ENCODE measurements at places on chromosomes 3 and 15.
A peak's percentile ranks its signal among the peaks of the same experiment; 100 is the strongest.

DNA sequence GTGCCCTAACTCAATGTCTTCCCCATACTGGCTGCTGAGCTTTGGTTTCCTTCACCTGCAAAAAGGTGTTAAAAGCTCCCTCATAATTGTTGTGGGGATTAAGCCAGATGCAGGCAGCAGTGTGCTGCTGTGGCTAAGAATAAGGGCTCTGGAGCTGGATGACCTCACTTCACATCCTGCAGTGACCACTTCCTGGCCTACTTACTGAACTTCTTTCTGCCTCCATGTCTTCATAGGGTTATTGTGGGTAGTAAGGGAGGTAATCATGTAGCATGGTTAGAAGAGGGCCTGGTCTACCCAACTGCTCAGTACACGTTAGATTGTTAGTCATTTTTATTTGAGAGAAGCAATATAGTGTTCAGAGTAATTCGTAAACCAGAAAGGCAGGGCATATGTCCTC, 18.4 kb downstream of the GYG1 start:
- no peak for DNase-seq

DNA sequence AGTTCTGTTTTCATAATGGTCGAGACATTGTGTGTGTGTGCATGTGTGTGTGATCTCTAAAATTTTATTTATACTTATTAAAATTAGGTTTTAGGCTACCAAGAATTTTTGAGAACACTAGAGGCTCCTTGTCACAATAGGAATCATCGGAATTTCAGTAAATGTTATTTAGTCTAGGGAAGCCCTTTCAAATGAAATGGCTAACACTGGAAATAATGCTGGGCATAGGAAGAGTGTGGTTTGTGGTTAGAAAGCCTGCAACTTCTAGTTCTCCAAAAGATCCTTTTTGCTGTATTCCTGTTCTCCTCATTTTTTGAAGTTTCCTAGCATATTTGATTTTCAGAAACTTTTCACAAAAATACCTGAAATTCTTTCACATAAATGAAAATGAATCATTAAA, 92.5 kb upstream of the MBNL1 start:
- no peak for DNase-seq

DNA sequence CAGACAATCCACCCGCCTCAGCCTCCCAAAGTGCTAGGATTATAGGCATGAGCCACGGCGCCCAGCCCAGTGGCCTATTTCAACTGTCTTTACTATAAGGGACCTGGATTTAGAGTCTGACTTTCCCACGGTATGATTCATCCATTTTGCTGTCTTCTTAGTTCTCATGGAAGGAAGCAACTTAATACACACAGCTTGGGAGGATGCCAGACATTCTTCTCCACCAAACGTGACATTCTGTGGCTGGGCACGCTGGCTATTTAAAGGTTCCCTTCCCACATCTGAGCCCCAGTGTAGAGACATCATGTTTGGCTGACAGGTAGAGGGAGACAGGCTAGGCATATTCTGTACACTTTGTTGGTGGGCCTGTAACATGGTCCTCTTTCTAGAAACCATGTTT, 26.2 kb downstream of the FAM43A start:
- DNase-seq = no peak

DNA sequence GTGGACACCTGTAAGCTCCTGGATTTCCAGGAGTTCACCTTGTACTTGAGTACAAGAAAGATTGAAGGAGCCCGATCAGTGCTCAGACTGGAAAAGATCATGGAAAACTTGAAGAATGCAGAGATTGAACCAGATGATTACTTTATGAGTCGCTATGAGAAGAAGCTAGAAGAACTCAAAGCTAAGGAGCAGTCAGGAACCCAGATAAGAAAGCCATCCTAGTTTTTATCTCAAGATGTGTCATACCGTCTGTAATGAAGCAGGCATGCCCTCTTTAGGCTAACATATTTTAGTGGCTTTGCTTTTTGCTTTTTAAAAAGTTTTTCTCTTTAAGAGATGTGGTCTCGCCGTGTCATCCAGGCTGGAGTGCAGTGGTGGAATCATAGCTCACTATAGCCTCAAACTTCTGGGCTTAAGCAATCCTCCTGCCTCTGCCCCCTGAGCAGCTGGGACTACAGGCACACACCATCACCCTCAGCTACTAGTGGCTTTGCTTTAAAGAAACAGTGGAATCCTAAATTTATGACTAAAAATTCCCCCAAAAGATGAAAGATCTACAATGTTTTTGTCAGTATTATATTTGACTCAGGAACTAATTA, 28.1 kb downstream of the EXOG start:
- DNase-seq = no peak

- DNase-seq = no peak
These were observed 96.3 kb downstream of the PTPRG start for GRCh38 chr3:61657689-61658088.

DNA sequence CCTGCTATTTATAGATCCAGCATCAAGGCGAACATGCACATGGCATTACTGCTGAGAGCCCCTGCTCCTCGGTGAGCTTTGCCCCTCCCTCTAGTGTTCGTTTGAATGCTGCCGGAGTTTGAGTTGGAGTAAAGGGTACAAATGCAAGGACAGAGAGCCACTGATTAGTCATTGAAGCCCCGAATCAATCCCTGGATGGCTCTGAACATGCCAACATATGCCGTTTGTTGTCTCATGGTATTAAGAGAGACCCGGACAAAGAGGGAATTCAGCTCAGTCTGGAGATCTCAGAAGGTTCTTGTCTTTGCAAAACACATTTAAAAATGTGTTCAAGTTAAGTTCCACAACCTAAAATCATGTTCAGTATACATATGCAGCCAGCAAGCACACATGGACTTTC, 789.2 kb upstream of the NR2F2 start:
- DNase-seq = no peak

- no peak for DNase-seq
These were observed 1.2 kb downstream of the ZNF35 start for GRCh38 chr3:44649709-44650108.

GRCh38 chr3:4778119-4778518, 201.1 kb upstream of the BHLHE40 start:
- DNase-seq = no peak

GRCh38 chr3:51875501-51875900, at the start of gene IQCF5:
Gene IQCF5, minus strand, starts transcription at chr3:51875601. Its CDS starts 70 bp downstream, at chr3:51875531.
- DNase-seq = no peak

DNA sequence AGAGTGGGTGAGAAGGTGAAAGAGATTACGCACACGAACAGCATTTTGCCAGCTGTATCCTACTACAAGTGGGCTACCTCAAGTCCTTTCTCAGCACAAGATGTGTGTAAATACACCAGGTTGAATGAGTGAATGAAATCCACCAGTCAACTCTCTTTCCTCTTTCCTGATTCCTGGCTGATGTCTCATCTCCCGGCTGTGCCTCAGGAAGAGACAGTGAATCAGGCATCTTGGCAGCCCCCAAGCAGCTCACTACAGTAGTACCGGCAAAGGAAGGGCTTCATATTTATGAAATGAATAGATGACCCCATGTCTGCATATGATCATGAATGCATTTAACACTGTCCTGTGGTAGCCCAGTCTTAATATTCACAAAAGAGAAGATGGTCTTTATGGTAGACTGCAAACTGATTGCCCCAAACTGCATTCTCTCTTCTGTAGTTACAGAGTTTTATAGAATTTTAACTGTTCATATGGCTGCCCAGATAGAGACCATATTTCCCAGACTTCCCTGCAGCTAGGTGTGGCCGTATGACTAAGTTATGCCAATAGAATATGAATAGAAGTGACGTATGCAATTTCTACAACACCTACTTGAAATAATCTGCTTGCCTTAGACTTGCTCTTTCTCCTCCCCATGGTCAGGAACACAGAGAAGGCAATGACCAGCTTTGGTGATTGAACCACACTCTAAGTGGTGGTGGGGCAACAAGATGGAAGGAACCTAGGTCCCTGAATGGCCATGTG, 22.7 kb downstream of the MGLL start:
- no peak for DNase-seq

DNA sequence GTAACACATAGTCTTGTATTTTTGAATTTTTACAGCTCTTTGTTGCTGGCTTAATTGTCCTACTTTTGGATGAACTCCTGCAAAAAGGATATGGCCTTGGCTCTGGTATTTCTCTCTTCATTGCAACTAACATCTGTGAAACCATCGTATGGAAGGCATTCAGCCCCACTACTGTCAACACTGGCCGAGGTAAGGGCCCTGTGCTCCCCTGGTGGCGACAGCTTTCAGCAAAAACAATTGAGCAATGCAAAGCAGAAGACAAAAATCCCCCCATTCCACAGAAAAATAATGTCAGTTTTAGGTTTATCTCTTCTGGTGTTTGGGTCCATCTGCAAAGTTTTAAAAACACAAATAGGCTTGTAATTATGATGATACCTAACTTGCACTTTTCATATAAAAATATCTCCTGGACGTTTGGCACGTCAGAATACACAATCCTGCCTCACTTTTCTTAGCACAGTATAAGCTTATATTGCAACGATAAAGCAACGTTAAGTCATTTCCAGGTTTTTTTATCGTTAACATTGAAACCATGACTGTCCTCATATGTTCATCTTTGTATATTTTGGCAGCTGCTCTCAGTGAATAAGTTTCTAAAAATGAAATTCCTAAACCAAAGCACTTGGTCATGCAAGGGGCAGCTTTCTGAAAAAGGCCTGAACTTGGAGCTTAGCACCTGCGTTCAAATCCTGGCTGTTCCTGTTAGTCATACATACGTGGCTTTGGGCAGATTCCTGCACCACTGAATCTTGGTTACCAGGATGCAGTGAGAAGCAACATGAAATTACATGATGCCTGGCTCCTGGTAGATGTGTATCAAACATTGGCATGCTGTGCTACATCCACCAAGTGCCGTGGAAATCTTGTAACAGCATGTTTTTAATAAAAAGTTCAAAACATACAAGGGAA, 8.5 kb downstream of the SEC61A1 start:
- DNase-seq = no peak

DNA sequence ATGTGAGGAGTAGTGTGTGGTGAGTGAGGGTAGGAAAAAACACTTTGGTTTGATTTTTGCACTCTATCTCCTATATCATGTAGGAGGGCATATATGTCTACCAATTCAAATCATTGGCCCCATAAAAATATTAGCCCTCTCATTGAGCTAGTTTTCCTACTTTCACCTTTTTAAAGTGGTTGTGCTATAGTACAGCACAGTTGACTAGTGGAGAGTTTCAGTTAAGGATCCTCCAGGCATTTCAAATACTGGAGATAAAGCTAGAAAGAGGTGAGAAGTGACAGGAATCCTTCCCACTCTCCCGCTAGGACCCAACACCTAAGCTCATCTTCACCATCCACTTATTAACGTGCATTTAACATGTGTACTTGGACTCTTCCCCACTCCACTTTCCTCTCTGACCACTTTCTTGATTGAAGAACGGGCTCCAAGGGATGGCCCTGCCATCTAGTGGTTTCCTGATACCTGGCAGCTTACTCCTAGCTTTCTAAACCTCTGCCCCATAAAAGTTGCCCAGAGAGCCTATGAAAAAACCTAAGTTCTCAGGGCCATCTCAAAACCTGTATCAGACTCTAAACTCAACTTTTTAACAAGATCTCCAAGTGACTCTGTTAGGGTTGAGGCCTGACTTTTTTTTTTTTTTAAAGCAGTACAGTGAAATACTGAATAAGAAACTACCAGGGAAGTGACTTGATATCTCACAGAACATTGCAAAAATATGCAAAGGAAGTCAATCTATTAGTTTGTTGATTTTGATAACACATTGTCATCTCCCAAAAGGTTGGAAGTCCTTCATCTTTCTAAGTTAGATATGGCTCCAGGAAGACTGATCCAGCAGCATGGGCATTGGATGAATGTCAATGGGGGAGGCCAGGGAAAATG, 17.9 kb downstream of the IL12A start:
- DNase-seq = no peak

GRCh38 chr3:23762759-23763477, 42.8 kb upstream of the UBE2E1 start:
- no peak for DNase-seq

- no peak for DNase-seq
These were observed 84.7 kb upstream of the PPIB start for GRCh38 chr15:64247535-64247905.

DNA sequence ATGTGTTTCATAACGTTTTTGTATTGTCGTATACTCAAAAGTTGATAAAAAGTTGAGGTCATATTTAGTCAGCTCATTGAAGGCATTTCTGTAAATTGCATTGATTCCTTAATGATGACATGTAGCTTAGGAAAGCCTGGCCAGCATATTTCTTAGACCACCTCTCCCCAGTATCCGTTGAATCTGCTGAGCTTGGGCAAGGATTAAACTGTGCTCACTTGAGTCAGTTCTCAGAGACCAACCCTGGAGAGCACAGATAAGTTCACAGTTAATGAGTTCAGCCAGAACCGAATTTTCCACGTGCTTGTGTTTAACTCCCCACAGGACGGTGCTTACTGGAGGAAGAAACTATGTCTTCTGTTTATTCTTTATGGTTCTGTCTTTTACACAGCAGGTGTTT, 132.7 kb downstream of the SLC25A26 start:
- no peak for DNase-seq

- peak; percentile 45 for DNase-seq
These were observed 583 bp upstream of the C3orf49 start for GRCh38 chr3:63818282-63819150.

- DNase-seq = no peak
These were observed 6.9 kb downstream of the KIF7 start for GRCh38 chr15:89648106-89649012.

DNA sequence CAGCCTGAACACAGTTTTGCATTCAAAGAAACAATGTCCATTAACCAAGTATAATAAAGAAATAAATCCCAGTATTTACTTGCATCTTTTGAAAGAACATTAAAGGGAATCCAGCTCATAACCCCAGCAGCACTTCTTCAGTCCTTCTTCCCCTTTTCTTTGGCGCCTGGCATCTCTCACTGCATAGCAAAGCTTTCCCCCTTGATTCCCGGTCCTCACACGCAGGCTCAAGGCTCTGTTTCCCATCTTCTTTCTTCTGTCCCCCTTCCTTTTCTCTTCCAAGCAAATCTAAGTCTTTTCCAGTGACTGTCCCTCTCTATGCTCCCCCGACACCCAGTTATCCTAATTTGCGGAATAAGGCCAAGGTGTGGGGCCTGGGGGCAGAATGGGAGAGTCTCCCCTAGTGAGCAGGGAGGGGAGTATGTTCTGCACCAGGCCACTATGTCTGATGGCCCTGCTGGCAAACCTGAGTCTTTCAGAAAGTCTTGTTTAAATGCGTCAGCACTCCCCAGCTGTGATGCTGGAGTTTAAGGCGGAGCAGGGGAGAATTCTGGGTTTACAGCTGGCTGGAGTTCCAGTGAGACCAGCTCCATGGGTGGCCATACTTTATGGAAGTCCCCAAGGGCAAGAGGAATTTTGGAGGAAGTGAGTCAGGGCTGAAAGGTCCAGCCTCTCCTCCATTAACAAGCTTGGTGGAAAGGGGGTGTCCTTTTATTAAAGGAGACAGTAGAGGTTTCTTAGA, 42.1 kb downstream of the GOLGA6A start:
- no peak for DNase-seq

All from stimulated activated CD4-positive, alpha-beta T cell treated with anti-CD3 and anti-CD28 coated beads, TNF-alpha, amount 100 ng/mL, for 48 hours (primary cell).